A549 treated with AZD2906 at 1 μM for 4 hours (cell line): ENCODE measurements at places on chromosomes 1 and 21. TPM values are rescaled to one million over a fixed set of nuclear protein-coding genes. Genes with fewer than 3 reads are reported as not detected.

MSH4 gene
- 0.02 TPM in 2 of 5 replicates, not detected in the others for total RNA-seq

MPL gene
- 0.08 to 0.31 TPM (median 0.17 TPM) in 4 of 5 replicates, not detected in the other for total RNA-seq

CD5L gene
- not detected in 5 replicates for total RNA-seq

SERTAD4 gene
- total RNA-seq = 0.37 to 0.65 TPM (median 0.51 TPM) in 5 replicates

PRR9 gene
- total RNA-seq = 0.05 TPM in 1 of 5 replicates, not detected in the others

ZNF593OS gene
- total RNA-seq = 0.18 to 0.28 TPM in 2 of 5 replicates, not detected in the others

ECM1 gene
- total RNA-seq = 1.4 to 1.9 TPM (median 1.4 TPM) in 5 replicates

CRP gene
- not detected in 5 replicates for total RNA-seq

FAM163A gene
- 0.02 TPM in 2 of 5 replicates, not detected in the others for total RNA-seq

CYP4A11 gene
- not detected in 5 replicates for total RNA-seq

GRHL3 gene
- total RNA-seq = 0.76 to 0.86 TPM (median 0.79 TPM) in 5 replicates

KHDC4 gene
- 18.9 to 21.7 TPM (median 19.2 TPM) in 5 replicates for total RNA-seq

ARHGEF11 gene
- 15.4 to 18.0 TPM (median 17.2 TPM) in 5 replicates for total RNA-seq

TRPM2 gene
- total RNA-seq = 7.5 to 10.7 TPM (median 8.7 TPM) in 5 replicates

SPRR1B gene
- total RNA-seq = not detected in 5 replicates

TCEA3 gene
- 0.34 to 0.70 TPM (median 0.62 TPM) in 5 replicates for total RNA-seq

ELF3 gene
- 104 to 139 TPM (median 124 TPM) in 5 replicates for total RNA-seq

PTGFR gene
- total RNA-seq = not detected in 5 replicates

LIN28A gene
- 0.02 TPM in 1 of 5 replicates, not detected in the others for total RNA-seq

KRTAP21-2 gene
- not detected in 5 replicates for total RNA-seq

ATP6V1G3 gene
- not detected in 5 replicates for total RNA-seq

F5 gene
- 0.06 to 0.45 TPM (median 0.16 TPM) in 5 replicates for total RNA-seq

CD1B gene
- total RNA-seq = not detected in 5 replicates

HUNK gene
- total RNA-seq = 1.2 to 1.4 TPM (median 1.3 TPM) in 5 replicates

DIP2A gene
- 10.0 to 13.7 TPM (median 11.3 TPM) in 5 replicates for total RNA-seq

CACHD1 gene
- total RNA-seq = 1.3 to 1.6 TPM (median 1.3 TPM) in 5 replicates

SYT2 gene
- 0.72 to 1.1 TPM (median 0.83 TPM) in 5 replicates for total RNA-seq

S100A7 gene
- not detected in 5 replicates for total RNA-seq

AGPAT3 gene
- 21.4 to 26.3 TPM (median 23.8 TPM) in 5 replicates for total RNA-seq
